Glutamatergic neuron (in vitro differentiated cells): ENCODE measurements at places on chromosomes 2 and 18. TPM values are rescaled to one million over a fixed set of nuclear protein-coding genes. Genes with fewer than 3 reads are reported as not detected.

The GRHL1 gene
- total RNA-seq, result 4.3 TPM

The ALPG gene
- total RNA-seq, result 2.4 TPM

The CDKL4 gene
- total RNA-seq, result not detected

The AGXT gene
- not detected for total RNA-seq

The ORC2 gene
- 28.2 TPM for total RNA-seq

The TANC1 gene
- 14.9 TPM for total RNA-seq

The PUM2 gene
- 113 TPM for total RNA-seq

The HOXD9 gene
- 0.44 TPM for total RNA-seq

The TFPI gene
- 0.59 TPM for total RNA-seq

The PSME4 gene
- 87.6 TPM for total RNA-seq

The NEB gene
- total RNA-seq, result 0.59 TPM

The PPP1R1C gene
- total RNA-seq, result 13.8 TPM

The B4GALT6 gene
- 16.5 TPM for total RNA-seq

The PLCD4 gene
- 1.9 TPM for total RNA-seq

The CD226 gene
- total RNA-seq, result 0.05 TPM

The MC5R gene
- total RNA-seq, result not detected

The GLI2 gene
- total RNA-seq, result 3.9 TPM

The MYCN gene
- total RNA-seq, result 43.8 TPM

The WIPF1 gene
- total RNA-seq, result 15.5 TPM

The FZD7 gene
- total RNA-seq, result 19.0 TPM

The GREB1 gene
- total RNA-seq, result 134 TPM

The FIGN gene
- 12.4 TPM for total RNA-seq

The UGT1A4 gene
- not detected for total RNA-seq

The CABYR gene
- 14.0 TPM for total RNA-seq

The SERPINB5 gene
- not detected for total RNA-seq

The AFF3 gene
- 125 TPM for total RNA-seq
